ENCODE measurements at places on chromosomes 11 and 22.

GRCh38 chr11:85827748-85828639 lies 17.1 kb upstream of the SYTL2 start:
- peak; percentile 69 for DNase-seq

DNA sequence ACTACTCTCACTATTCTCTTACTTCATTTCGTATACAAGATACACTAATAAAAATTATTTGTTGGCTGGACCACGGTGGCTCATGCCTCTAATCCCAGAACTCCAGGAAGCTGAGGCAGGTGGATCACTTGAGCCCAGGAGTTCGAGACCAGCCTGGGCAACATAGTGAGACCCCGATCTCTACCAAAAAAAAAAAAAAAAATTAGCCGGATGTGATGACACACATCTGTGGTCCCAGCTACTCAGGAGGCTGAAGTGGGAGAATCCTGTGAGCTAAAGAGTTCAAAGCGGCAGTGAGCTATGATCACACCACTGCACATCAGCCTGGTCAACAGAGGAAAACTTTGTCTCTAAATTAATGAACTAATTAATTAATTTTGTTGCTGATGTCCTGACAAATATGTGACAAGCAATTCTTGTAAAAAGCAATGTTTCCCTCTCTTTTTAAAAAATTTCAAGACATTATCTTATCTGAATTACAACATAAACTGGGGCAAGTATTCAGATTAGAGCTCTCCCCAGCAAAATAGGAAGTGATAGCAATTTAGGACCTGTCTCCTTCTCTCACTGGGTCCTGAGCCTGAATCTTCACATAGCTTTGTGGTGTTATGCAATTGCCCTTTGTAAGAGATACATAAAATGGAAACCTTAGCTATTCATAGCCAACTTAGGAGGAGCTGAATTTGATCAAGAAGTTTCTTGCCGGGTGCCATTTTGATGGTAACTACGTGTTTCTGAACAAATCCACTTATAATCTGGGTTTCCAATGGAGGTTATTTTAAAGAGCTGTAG lies 17.6 kb upstream of the TMA7B start:
- DNase-seq: no peak

DNA sequence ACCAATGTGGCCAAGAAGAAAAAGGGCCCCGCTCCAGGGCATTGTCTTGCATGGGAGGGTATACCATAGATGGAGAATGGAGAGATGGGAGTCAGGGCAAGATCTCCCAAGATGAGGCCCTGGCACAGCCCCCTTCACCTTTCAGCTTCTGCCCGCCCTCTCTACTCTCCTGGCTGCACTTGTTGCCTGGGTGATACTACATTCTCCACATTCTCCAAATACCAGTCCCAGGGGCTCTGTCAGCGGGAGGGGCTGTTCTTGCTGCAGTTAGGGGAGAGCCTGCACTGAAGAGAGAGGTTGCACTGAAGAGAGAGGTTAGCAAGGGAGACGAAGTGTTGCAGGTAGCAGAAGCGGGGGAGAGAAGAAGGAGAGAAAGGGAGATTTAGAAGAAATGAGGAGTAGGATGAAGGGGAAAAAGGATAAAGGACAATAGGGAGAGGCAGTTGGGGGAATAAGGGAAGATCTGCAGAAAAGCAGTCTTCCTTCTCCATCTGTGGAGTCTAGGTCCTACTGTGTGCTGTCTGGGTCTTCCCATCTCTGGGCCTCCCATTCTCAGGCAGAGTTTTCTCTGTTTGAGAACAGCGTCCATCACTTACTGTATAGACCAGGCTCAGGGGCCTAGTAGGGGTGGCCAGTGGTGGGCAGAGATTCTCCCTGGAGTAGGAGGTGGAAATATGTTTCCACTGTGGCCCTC lies 8.0 kb downstream of the PHLDB1 start:
- no peak for DNase-seq

- no peak for DNase-seq
These were observed 134.2 kb downstream of the STK33 start for GRCh38 chr11:8459711-8460399.

DNA sequence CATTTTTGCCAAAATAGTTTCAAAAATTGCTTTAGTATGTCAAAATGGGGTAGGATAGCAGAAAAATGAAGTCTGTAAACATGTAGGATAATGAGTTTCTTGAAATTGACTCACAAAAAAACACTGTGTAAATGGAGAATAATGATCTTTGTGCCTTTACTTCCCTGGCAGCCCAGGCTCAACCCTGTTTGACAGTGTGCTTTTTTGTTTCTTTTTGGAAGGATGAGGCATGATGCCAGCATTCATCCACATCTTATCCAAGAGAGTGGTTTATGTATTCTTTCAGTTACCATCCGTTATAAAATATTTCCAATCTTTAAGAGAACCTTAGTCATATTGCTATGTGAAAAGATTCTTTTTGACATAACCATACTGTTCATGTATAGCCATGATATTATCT lies 70.6 kb downstream of the ARHGAP42 start:
- no peak for DNase-seq

GRCh38 chr11:68287419-68287818 lies 15.6 kb upstream of the C11orf24 start:
- no peak for DNase-seq

- no peak for DNase-seq
These were observed 9.4 kb downstream of the BMAL1 start for GRCh38 chr11:13287036-13287435.

- peak; percentile 17 for DNase-seq
These were observed 2.5 kb upstream of the SMARCB1 start for GRCh38 chr22:23784215-23784732.

DNA sequence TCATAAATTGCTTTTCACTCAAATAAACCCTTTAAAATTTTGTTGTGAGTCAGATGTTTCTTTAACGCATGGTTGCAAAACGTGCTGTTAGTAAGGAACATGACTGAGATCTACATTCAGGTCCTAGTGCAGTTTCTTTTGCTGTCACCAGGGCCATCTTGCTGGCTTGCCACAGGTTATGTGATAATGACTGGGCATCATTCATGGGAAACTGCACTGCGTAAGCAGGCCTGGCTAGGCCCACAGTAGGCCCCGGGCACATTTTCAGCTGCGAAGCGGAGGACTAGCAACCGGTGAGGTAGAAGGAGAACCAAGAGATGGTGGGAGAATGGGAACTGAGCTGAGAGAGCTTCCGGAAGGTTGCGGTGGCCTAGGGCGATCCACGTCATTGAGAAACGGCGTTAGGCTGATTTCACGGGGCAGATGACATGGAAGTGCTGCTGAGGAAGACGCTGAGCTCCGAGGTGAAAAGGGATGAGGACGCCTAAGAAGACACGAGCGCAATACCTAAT lies 3.2 kb upstream of the KLHDC7B start:
- DNase-seq: no peak

- DNase-seq: no peak
These were observed 1.8 kb upstream of the ARHGEF17 start for GRCh38 chr11:73306069-73306841.

GRCh38 chr22:17607891-17608521 lies 20.5 kb downstream of the ATP6V1E1 start:
- DNase-seq: no peak

DNA sequence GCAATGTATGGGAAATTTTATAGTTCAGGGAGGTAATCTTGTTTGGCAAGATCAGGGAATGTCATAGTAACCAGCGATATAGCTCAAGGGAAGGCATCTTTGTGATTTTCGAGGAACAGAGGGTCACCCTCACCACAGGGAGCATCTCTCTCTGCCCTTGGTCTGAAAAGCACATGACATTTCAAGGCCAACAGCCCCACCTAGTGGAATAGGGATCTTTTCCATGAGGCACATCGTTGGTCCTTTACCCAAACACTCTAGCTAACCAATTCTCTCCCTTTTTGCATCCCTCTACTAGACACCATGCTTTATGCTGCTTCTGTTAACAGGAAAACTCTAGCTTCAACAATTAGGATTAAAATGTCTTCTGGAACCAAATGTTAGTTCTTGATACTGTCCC lies 179.0 kb downstream of the GRM5 start:
- peak; percentile 56 for DNase-seq

DNA sequence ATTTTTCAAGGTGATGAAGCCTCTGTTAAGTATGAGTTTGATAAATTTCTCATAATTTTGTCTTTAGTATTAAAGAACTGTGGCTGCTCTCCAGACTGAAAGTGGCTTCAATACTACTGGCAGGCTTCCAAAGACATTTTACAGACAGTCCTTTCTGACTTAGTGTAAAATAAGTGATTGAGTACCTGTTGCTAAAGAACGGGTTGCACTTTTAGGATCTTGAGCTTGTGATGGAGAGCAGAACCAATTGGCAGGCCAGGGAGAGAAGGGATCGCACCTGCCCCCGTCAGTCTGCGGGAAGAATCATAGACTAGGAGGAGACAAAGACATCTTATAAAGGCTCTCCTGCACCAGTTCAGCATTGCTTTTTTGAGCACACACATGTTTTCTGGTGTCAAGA lies 4.4 kb downstream of the NCAM1 start:
- DNase-seq: no peak

- DNase-seq: peak; percentile 93
These were observed at the start of gene YWHAH for GRCh38 chr22:31943978-31944699. Gene YWHAH, plus strand, starts transcription at chr22:31944535. Its CDS starts 199 bp downstream, at chr22:31944734.

DNA sequence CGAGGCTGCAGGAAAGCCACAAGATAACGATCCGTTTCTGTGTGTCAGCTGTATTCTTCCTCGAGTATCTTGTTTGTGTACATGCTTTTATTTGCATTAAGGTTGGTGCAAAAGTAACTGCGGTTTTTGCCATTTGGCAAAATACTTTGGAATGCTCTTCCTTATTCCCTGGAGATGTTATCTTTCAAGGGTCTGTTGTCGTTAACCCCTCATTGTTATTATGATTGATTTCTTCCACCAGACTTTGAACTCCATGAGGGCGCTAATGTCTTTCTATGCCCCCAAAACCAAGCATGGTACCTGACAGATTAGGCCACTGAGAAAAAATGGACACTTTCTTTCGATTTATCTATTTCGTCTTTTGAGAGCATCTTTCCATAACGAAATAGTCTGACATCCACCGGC lies 563 bp upstream of the PSMA1 start:
- DNase-seq: no peak

GRCh38 chr11:77131560-77131959 lies 3.5 kb downstream of the MYO7A start:
- DNase-seq: no peak

GRCh38 chr11:11279956-11280689 lies 72.9 kb downstream of the CSNK2A3 start:
- DNase-seq: no peak
